Neural crest cell (in vitro differentiated cells): ENCODE measurements at places on chromosomes 2 and 18. TPM values are rescaled to one million over a fixed set of nuclear protein-coding genes. Genes with fewer than 3 reads are reported as not detected.

Gene PRSS56
- 52.4 and 54.2 TPM in 2 replicates for total RNA-seq

Gene SLC30A3
- total RNA-seq, result 0.48 and 0.93 TPM in 2 replicates

Gene ARMC9
- 35.0 and 35.2 TPM in 2 replicates for total RNA-seq

Gene SLC11A1
- total RNA-seq, result 0.09 TPM in 1 of 2 replicates, not detected in the other

Gene MTCL1
- total RNA-seq, result 17.8 and 18.4 TPM in 2 replicates

Gene RAB31
- 18.9 and 23.6 TPM in 2 replicates for total RNA-seq

- no peak for DNase-seq
Measured at GRCh38 chr18:22303927-22304326, 113.8 kb downstream of the CTAGE1 start.

DNA sequence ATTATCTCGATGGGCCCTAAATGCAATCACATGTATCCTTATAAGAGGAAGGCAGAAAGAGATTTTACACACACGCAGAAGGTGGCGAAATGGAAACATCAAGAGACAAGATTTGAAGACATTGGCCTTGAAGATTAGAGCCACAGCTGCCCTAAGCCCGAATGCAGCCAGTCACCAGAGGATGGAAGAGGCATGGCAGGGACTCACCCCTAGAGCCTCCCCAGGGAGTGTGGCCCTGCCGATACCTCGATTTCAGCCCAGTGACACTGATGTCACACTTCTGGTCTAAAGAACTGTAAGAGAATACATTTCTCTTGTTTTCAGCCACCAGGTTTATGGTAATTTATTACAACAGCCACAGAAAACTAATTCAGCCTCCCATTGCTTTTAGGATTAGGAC, 17.4 kb downstream of the TTC39C start:
- DNase-seq, result no peak

DNA sequence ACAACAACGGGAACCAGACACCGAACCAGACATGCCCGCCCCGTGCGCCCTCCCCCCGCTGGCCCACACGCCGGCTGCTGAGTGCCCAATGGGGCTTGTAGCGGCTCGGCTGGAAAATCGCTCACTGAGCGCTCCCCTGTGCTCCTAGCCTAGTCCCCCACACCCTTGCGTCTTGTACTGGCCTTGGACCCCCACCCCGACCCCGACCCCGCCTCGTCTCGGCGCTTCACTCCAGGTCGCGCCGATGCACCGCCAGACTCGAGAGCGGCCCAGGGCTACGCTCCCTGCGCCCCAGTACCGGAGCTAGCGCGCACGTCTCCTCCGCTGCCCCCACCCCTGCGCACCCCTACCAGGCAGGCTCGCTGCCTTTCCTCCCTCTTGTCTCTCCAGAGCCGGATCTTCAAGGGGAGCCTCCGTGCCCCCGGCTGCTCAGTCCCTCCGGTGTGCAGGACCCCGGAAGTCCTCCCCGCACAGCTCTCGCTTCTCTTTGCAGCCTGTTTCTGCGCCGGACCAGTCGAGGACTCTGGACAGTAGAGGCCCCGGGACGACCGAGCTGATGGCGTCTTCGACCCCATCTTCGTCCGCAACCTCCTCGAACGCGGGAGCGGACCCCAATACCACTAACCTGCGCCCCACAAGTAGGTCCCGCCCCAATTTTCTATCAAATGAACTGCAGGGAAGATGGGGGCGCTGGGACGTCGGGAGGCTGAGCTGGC, 1.5 kb downstream of the GAD1 start:
- no peak for DNase-seq

- peak; percentile 41 for DNase-seq
Measured at GRCh38 chr18:76923485-76924085, 101.2 kb downstream of the ZNF236 start.

DNA sequence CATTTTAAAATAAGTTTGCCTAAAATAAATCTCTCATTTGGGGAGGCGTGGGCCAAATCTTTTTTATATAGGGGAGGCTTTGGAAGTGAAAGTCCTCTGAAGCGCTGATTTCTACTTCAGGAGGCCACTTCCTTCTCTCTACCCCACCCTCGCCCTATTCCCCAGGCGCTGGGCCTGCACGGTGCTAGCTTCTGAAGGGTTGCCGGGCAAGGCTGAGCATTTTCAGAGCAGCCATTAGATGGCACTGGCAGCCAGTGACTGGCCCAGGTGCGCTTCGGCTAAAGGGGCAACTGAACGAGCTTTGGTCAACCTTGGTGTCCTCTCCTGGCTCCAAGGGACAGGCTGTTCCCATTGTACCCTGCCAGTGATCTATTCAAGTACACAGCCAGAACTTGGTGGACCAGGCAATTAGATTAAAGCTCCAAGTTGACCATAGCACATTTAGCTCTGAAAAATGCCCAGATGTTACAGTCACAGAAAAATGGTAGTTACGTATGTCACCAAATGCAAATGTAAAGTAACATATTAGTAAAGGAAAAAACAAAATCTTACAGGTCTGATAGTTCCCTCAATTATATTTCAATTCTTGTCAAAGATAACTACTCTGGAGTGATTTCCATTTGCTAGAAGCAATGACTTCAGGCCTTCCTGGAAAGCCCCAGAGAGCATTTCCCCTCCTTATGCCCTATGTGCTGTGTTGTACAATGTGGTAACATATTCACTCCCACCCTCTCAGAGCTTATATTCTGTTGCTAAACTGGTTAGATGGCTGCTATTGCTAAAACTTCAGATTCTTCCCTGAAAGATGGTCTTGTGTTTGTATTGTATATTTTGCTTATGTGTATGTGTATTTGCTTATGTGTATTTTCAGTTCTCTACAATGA, 2.1 kb downstream of the POMC start:
- DNase-seq, result no peak

DNA sequence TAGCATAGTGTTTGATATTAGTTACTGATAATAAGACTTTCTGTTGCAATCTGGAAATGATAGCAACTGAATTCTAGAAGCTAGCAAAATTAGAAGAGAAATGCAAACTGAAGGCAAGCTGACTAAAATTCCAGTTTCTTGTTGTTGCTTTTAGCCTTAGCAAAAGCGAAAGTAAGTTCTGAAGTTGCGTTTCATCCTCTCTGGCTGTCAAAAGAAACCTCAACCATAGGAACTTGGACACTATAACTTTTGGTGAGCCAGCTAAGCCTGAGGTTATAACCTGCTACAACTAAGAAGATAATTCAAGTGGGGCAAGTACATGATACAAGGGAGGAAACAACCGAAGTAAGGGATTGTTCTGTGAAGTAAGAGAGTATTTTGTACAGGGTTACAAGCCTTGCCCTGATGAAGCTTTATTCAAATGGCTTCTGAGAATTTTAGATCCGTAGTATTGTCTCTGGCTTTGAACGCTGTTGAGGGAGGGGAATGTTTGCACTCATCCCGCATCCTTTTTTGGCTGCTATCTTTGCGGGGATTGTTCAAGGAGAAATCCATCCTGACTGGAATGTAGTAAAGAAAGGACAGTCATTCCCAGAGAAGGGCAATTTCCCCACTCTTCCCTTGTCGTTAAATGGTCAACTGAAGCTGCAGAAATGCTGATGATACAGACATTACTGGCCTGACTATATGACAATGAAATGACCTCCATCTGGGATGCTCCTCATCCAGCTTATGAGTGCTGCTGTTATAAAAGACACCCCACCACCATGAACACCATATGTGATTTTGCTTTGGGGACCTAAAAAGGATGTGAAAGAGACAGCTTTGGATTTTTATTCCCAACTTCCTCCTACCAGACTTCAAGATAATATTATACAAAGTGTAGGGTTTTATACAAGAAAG, 7.0 kb upstream of the TMX3 start:
- no peak for DNase-seq

DNA sequence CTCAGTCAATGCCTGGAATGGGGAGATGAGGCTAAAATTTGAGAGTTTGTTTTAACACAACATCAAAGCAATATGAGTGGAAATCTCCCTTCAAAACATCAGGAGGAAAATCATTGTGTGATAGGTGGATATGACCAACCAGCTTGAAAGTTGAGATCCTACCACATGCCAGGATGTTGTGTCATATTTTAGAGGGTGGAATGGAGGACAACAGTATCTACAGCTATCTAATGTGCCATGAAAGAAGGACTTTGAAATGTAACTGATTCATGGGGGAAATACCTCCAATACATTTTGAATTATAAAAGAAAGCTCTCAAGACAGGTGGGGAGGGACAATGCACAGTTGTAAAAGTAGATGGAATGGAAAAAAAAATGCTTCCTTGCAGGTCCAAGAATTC, 87.8 kb downstream of the SP100 start:
- DNase-seq, result no peak

GRCh38 chr2:85937069-85937439, 48.3 kb upstream of the ST3GAL5 start:
- DNase-seq, result no peak
